ENCODE measurements at places on chromosomes 5 and 9.

DNA sequence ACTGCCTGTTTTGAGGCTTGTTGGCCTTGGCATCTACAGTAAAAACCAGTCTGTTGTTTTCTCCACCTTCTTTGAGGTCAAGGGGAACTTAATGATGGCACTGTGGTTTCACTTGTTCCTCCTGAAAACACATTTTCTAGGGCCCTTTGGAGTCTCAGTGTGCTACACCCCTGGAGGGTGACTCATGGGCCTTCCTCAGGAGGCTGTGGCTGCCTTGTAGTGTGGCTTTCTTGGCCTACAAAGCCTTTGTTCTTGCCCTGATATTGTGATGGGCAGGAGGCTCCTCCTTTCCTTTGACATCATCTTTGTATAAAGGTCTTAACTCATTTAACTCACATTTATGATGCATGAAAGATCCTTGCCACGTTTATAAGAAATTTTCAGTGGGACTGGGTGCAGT, 56.3 kb upstream of the GPBP1 start:
- no peak for DNase-seq

DNA sequence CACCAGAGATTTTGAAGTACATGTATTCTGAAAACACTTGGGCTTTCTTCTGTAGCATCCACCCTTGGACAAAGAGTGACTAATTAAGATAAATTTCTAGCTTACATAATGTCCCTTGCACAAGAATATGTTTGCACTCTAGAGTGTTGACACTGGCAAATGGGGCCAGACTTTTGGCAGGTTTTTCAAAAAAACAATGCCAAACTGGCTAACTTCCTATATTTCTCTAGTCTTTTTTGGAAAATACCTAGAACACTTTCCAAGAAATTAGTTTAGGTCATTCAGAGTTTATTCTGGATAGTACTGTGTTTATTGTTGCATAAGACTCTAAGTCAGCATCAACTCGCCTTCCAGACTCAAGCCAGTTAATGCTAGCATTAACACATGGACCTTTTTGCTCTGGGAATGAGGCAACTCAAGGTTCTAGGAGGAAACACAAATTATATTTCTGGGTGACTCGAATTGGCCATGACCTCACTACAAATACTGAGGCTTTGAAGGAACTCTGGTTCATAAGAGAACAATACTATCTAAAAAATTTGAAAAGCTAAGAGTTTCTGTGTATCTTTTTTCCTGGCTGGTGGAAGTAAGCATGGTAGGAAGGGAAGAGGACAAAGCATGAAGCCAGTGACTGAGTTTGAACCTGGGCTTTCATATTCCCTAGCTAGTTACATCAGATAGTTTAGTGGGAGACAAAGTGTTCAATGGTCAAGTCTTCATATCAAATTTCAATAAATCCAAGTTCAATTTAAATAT, 101.6 kb downstream of the NREP start:
- DNase-seq: peak; percentile 19

DNA sequence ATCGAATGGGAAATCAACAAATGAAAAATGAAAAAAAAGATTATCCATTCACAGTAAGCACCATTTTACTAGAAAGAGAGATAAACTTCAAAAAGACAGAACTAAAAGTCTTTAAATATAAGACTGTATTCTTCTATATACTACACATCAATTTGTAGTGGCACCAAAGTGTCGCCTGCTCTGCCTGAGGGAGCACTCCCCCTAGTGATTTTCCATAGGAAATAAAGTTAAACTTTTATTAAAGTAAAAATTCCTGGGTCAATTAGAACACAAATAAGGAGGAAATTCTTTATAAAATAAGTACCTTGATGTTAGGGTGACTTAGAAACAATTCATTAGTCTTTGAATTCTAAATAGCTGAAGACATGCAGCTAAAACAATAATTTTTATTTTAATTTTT, 9.7 kb downstream of the RAD1 start:
- DNase-seq: no peak

GRCh38 chr9:113456235-113456634, 7.3 kb upstream of the RGS3 start:
- DNase-seq: no peak

GRCh38 chr5:10106806-10107205, 142.9 kb downstream of the ATPSCKMT start:
- no peak for DNase-seq

DNA sequence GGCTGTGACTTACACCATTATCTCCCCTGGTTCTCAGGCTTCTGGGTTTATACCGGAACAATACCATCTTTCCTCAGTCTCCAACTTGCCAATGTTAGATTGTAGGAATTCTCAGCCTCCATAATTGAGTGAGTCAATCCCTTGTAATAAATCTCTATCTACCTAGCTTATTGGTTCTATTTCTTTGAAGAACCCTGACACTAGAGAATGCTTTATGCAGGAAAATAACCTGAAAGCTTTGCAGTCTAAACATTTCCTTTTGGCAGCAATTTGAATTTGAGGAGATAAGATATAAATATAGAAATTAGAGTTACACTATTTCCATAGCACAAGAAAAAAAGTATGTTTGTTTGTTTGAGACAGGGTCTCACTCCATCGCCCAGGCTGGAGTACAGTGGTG, 278.1 kb upstream of the CDH18 start:
- DNase-seq: no peak

DNA sequence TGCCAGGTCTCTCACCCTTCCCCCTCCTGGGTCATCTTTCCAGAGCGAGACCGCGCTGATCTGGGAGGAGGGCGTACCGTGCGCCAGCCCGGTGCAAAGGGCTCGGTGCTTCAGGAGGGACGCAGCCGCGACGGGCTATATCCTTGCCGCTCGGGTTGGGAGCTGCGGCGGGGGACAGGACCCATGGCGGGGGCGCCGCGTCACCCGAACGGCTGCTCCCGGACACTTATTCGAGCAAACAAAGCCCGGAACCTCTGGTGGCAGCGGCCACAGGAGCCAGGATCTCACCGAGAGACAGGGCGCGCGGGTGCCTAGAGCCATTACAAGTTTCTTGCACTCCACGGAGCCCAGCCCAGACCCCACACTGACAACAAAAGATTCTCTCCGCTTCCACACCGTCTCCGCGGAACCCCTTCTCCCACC, 1.3 kb downstream of the SEMA6A start:
- DNase-seq: no peak

GRCh38 chr9:83596899-83597504, 25.9 kb upstream of the IDNK start:
- peak; percentile 32 for DNase-seq

DNA sequence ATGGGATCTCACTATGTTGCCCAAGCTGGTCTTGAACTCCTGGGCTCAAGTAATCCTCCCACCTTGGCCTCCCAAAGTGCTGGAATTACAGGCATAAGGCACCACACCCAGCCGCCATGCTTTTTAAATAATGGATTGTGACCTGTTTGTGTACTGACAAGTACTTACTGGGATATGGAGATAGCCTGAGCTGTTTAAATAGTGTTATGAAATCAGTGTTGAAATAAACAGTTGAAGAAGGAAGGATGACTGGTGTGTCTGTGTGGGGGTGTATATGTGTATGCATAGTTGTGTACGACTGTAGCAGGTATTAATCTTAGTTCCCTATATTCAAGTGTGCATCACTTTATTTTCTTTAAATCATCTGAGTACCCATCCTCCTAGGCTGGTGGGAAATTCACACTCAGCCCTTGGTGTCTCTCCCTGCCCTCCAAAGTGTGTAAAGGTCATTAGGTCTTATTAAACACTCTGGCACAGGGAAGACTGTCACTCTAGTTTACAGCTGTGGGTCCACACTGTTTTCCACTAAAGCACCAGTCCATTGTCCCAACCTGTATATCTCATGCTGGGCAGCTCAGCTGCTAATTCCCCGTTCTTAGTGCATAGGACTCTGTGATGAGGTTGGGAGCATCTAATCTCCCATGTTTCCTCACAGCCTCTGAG, 91.0 kb downstream of the SNX18 start:
- no peak for DNase-seq

- no peak for DNase-seq
Observed at GRCh38 chr5:42813533-42813932, 1.8 kb upstream of the SELENOP start.

GRCh38 chr5:181159286-181160151, 12.1 kb downstream of the OR2V2 start:
- DNase-seq: peak; percentile 92

DNA sequence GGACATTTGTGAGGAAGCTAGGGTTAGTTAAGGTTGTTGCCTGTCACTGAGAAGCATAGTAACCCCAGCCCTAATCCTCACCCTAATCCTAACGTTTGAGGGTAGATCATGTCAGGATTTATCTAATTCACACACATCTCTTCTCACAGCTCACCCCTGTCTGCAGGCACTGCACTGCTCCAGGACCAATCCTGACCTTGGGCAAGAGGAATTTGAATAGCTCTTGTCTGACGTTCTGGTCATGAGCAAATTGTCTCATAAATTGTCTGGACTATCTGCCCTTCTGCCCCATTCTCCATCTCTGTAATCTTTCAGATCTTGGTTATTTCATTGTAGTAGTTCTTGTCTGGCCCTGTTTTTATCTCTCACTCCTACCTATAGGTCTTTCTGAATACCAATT, 18.7 kb downstream of the CRHBP start:
- no peak for DNase-seq

DNA sequence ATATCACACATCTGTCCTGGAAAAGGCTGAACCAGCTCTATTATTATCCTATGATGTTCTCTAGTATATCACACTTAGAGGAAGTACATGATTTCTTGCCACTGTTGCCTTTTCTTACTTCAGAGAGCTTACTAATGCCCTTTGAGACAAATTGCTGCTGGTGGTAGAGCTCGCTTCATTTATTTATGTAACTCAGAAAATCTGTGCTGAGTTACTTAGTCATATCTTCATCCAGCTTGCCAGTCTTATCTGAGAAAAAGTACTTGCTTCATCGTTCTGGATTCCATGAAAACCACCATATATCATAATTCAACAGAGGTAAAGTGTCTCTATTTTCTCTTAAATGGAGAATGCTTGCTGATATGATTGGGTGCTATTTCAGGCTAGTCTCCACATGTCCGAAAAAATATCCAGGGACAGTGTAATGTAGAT, 26.6 kb downstream of the PTPDC1 start:
- DNase-seq: no peak

GRCh38 chr9:79080536-79080935, 491.2 kb upstream of the TLE4 start:
- no peak for DNase-seq

DNA sequence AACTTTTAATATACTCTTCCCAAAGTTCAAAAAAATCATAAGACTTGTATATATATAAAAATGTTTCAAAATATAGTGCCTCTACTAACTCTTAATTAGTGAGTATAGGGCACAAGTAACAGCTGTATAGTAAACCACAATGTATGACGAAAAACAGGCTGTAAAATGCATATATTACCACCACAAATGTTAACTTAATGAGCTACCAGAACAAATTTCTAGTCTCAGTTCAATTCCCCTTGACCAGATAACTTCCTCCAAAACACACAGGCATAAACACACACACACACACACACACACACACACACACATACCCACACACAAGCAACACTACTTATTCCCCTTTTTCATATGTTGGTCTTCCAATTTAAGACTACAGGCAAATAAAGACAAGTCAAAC, 78.8 kb downstream of the FBXL17 start:
- DNase-seq: no peak

GRCh38 chr5:93404246-93404645, 176.8 kb downstream of the NR2F1-AS1 start:
- no peak for DNase-seq

- no peak for DNase-seq
Observed at GRCh38 chr9:22107202-22108045, 98.3 kb upstream of the CDKN2B start.

DNA sequence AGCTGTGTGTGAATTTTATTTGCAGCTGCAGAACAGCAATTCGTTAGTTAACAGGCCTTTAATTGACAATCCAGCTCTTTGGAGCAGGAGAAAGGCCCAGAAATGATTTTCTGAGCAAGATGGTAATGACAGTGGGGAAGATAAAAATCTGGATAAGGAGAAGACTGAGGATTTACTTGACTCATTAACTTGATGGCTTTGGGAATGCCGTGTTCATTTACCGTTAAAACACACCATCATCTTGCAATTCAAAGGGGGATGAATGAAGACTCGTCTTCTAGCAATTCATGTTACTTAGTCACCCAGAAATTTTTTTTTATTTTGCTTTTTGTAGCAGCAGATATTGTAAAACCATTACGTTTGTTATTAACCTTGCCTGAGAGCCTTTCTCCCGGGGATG, 52.0 kb downstream of the PTTG1 start:
- DNase-seq: no peak

DNA sequence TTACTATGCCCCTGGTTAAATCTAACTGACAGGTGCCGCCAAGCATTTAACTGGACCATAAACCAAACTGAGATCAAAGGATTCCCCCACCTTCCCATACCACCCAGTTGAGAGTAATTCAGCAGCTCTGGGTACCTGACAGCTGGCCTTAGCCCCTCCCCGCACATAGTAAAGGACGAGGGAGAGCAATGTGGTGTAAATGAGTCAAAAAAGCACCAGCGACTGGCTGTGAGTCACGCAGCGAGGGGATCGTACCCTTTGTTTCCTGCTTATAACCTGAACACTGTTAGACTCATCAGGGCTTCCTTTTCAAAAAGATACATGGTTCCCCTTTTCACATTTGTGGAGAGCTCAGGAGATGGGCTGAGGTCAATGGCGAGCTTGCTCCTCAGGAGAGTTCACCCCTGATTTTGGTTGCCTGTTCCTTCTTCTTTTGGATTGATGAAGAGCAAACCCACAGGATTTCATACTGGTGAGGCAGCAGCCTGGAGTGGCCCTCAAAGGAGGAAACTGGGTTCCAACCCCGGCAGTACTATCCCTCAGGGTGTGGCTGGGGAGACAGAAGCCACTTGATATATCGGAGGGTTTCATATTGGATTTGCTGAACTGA, 71.5 kb downstream of the ANKRD33B start:
- DNase-seq: no peak

- DNase-seq: no peak
Observed at GRCh38 chr9:126084008-126084407, 242.6 kb upstream of the MVB12B start.

- no peak for DNase-seq
Observed at GRCh38 chr5:66477596-66477995, 118.6 kb upstream of the MAST4 start.

DNA sequence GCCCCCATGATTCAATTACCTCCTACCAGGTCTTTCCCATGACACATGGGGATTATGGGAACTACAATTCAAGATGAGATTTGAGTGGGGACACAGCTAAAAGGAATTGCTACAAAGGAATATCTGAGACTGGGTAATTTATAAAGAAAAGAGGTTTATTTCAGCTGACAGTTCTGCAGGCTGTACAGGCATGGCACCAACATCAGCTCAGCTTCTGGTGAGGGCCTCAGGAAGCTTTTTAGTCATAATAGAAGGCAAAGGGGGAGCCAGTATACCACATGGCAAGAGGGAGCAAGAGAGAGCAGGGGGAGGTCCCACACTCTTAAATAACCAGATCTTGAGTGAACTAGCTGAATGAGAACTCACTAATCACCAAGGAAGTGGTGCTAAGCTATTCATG, 11.2 kb upstream of the ALDOB start:
- DNase-seq: no peak

DNA sequence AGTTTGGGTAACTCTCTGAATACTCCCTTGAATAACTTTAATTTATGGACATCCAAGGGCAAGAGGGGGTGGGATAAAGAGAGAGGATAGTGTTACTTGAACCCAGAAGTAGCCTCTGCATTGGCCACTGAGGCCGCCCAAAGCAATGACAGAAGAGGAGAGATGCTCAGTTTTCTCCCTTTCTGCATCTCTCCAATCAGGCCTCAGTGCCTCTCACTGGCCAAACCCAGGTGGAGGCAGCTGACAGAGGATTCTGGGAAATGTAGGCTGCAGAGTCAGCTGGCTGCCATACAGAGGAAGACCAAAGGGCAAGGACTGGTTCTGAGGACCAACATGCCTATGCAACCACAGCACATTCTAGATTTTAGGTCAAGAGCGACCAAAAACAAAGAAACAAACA, 719.4 kb downstream of the MAT2B start:
- no peak for DNase-seq
